Stomach (tissue), 19 donors: ENCODE measurements at places on chromosomes 2 and 18. TPM values are rescaled to one million over a fixed set of nuclear protein-coding genes. Genes with fewer than 3 reads are reported as not detected.

DNA sequence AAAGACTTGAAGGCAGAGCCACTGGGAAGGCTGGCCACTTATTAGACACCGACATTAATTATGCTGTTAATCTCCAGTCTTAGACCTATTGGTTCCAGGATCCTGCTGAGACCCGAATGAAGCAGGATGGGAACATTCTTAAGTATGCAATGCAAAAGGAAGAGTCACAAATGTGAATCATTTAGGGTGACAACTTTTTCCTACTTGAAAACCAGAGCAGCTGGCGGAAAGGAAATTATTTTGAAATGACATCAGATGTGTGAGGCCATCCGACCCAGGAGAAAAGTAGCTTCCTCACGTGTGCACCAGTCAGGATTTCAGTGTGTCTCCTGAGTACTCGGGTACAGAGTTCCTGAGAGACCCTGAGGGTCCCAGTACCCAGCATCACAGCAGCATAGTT lies 222.9 kb upstream of the NCKAP5 start:
- DNase-seq: no peak

- no peak for DNase-seq
These were observed 27.8 kb downstream of the USP40 start for GRCh38 chr2:233538741-233539140.

GRCh38 chr2:45860136-45861121 lies 209.0 kb downstream of the PRKCE start:
- DNase-seq: peak; percentile 84

DNA sequence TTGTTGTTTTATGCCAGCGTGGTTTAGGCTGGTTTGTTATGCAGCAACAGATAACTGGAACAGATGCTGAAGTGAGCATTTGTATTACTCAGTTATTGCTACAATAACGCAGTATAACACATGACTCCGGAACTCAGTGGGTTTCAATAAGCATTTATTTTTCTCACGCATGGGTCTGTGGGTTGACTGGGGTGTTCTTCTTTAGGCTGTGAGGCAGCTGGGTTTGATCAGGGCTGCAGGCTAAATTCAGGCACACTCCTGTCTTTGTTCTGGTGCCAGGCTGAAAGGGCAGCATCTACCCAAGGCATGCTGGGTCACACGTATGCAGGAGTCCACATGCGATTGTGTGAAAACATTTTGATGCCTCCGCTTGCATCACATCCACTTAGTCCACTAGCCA lies 3.8 kb upstream of the SLC1A4 start:
- no peak for DNase-seq

DNA sequence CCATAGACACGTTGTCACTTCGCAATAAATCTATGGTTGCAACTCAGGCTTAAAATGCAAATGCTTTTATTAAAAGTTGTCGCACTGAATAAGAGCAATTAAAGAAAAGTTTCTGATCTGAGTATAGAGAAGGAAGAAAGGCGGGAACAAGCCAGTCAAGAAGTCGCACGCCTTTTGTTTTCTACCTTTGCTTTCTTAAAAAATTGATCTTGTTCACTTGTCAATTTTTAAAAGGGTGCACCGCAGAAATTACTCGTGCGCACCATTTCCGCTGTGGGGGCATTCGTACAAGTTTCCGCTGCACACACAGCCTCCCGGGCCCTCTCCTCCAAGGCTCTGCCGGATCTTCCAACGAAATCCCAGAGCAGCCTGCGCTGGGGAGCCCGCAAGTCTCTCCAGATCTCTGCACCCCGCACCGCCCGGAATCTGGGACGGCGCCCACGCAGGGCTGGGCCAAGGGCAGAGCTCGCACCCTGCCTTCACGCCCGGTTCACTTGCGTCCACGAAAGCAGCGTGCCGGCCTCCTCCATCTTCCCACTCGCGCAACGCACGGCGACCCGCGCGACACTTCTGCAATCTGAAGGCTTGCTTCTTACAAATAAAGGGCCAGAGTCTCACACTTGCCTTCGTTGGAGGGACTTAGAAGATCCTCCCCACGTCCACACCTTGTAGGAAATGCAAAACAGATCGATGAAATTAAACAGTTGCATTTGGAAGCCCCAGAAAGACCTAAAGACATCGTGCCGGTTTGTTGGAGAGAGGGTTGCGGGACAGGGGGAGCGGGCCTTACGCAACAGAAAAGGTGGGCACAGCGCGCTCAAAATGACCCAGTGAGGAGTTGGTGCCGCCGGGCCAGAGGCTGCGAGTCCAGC lies 2.6 kb upstream of the SALL3 start:
- no peak for DNase-seq

The COMMD1 gene
- total RNA-seq: 102 TPM

The MC5R gene
- total RNA-seq: not detected

The CMPK2 gene
- 11.7 TPM for total RNA-seq

The CXCR1 gene
- total RNA-seq: 0.37 TPM
